ENCODE measurements at places on chromosomes 6 and 20.
A peak's percentile ranks its signal among the peaks of the same experiment; 100 is the strongest.

- DNase-seq, result peak; percentile 26
These were observed 126.6 kb downstream of the MTFR2 start for GRCh38 chr6:136123468-136123867.

- DNase-seq, result peak; percentile 38
These were observed 763.2 kb upstream of the FLRT3 start for GRCh38 chr20:15100506-15101160.

GRCh38 chr6:114195027-114195365, 147.8 kb downstream of the HS3ST5 start:
- DNase-seq, result no peak

- no peak for DNase-seq
These were observed 166.9 kb downstream of the EDN1 start for GRCh38 chr6:12457094-12457493.

DNA sequence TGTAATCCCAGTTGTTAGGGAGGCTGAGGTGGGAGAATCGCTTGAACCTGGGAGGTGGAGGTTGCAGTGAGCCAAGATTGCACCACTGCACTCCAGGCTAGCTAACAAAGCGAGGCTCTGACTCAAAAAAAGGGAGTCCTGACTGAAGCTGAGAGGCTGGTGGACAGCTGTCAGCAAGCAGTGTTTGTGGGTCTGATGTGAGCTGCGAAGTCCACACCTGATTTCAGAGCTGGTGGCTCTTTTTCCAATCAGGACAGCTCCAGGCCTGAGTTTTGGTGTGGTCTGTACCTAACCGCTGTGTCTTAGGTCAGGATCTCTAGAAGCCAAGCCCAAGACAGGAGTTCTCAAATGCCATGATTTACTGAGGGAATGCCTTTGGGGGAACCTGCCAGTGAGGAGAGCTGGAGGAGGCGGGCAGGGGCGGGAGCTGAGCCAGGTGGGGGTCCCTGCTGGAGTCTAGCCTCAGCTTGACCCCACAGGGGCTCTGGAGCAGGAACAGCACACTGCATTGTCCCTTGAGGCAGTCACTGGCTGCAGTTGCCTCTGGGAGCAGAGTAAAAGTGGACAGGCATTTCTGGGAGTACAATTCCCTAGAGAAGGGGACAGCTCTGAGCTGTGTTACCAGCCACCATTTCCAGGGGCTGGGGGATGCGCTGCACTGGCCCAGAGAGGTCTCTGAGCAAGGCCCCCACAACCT, 5.0 kb downstream of the GFRA4 start:
- DNase-seq, result no peak

DNA sequence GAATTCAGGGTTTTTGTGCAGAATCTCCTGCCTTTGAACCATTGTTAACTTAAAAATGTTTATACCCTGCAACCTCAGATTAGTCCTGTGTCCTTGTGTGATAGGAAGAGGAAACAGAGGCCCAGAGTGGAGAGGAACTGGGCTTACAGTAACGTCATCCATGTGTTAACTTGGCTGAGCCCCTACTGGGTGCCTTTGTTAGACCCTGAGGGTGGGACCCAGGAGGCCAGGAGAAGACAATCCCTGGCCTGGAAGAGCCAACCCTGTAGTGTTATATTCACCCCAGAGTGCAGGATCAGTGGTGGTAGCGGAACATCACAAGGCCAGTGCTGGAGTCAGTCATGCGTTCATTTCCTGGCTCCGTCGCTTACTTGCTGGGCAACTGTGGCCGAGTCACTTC, 10.6 kb downstream of the MYLK2 start:
- DNase-seq, result no peak

GRCh38 chr20:37615340-37616109, 78.3 kb upstream of the CTNNBL1 start:
- no peak for DNase-seq
